ENCODE measurements at places on chromosomes 6 and 20.

- no peak for DNase-seq
Measured at GRCh38 chr6:35080016-35080680, 61.0 kb downstream of the TCP11 start.

DNA sequence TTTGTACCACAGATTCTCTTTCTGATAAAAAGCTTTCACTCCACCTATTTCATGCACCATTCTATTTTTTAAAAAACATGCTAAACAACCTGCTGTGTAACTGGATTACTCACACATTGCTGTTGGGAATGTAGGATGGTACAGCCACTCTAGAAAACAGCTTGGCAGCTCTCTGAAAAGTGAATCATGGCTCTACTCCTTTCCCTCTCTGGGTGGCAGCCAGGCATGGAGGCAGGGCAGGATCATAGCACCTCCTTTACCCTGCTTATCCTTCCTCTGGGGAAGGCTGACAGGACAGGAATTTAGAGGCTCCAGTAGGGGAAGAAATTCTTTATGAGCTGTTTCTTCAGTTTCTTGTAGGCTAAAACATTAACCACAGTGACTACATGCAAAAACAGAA, 6.7 kb upstream of the VNN2 start:
- DNase-seq, result peak; percentile 55

DNA sequence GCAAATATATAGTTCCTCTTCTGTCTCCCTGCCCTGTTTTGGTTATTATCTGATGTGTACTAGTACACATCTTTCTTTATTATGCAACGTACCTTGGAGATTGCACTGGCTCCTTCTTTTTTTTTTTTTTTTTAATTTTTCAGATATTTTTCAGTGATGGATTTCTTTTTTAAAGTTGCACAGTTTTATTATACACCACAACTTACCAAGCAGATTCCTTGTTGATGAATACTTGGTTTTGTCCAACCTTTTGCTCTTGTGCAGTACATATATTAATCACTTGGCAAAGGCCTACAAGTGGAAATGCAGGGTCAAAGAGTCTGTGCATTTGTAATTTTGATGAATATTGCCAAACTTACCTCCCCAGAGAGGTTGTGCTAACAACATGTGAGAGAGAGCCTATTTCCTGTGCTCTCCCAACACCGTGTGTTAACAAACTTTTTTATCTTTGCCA, 50.1 kb upstream of the RNF24 start:
- DNase-seq, result peak; percentile 73

DNA sequence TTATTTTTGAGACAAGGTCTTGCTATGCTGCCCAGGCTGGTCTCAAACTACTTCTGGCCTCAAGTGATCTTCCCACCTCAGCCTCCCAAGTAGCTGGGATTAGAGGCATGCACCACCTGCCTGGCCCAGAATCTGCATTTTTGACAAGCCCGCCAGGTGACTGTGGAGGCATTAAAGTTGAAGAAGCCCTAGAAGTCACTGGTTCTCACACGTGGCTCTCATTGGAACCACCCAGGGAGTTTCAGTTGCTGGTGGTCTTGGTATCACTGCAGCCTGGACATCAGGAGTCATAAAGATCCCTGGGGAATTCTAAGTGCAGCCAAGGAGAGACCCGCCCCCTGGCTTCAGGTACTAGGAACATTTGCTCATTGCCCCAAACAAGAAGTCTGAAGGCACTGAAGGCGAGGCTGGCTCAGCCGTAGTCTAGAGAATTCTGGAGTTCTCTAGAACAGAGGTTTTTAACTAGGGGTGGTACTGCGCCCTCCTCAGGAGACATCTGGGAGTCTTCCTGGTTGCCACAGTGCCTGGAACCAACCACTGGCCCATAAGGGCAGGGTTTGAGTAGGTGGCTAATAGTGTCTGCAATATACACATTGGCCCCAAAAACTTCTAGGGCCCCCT, 182.8 kb downstream of the ZMYND8 start:
- DNase-seq, result no peak

- DNase-seq, result no peak
Measured at GRCh38 chr6:142167486-142167885, 20.4 kb downstream of the VTA1 start.

DNA sequence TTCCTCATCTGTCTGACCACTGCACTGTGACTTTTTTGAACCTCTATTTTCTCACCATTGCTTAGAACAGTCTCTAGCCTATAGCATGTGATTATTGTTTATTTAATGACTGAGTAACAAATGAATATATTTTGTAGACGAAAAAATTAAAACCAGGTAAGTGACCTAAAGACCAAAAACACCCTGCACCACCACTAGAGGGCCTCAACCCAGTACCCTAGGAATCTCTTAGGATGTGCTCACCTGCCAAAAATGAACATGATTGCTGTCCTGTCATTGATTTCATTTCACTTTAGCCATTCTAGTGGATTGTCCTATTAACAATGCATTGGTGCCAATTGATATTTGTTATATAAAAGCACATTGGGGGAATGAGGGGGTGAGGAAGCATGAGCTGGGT, 199.1 kb downstream of the COL9A1 start:
- DNase-seq, result no peak

DNA sequence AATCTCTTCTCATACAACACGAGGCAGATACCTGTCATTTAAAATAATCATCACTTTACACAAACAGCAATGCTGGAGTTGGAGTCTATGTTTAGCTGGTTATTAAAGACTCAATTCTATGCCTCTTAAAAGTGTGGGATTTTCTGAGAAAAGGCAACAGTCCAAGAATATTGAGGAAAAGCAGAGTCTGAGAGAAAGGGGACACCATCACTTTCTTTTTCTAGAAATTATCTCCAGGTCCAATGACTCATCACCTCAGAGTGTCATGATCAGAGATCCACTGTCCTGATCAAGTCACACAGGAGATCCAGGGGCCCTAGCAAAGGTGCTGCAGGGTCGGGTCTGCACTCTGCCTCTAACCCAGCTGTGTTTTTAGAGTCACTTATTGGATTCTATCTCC, 8.0 kb downstream of the CYP24A1 start:
- DNase-seq, result no peak

- DNase-seq, result no peak
Measured at GRCh38 chr6:20458027-20458894, 56.6 kb downstream of the E2F3 start.

- no peak for DNase-seq
Measured at GRCh38 chr20:51378171-51378928, 164.2 kb downstream of the NFATC2 start.

DNA sequence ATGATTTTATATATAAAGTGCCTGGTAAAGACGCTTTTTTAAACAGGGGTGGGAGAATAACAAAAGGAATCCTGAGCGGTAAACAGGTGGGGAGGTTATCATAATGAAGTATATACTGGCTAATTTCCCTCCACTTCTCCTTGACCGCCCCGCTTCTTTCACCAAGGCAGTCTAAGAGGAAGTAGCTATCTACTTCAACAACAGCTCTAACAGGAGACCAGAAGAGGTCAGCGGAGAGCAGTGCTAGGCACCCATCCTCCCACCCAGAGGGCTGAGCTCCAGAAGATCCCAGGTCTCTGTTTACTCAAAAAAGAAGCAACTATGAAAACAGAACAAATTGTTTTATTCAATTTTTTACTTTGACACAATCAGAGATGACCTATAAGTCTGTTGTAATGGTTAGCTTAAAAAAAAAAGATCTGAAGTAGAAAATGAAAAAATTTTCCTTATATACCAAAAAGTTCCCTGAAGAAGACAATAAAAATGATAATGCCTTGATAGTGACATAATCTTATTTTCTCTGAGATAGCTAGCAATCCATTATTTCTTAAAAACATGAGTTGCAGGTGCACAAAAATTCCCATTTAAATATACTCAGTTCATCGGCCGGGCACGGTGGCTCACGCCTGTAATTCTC, 141.1 kb downstream of the PDSS2 start:
- DNase-seq, result peak; percentile 73

DNA sequence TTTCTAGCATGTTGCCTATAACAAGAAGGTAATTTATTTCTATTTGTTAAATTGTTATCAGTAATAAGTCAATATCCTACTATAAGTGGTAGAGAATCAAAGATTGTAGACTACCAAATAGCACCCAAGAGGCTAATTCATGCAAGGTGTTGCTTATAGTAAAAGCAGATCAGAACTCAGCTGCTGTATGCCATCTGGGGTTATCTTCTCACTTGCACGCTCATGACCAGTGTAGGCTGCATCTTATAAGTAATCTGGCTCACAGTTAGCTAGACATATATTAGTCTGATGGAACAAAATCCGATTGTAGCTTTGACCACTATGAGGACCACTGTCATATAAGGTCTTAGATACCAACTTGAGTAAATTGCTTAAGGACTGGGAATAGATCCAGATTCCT, 17.0 kb downstream of the TOP1 start:
- DNase-seq, result no peak

DNA sequence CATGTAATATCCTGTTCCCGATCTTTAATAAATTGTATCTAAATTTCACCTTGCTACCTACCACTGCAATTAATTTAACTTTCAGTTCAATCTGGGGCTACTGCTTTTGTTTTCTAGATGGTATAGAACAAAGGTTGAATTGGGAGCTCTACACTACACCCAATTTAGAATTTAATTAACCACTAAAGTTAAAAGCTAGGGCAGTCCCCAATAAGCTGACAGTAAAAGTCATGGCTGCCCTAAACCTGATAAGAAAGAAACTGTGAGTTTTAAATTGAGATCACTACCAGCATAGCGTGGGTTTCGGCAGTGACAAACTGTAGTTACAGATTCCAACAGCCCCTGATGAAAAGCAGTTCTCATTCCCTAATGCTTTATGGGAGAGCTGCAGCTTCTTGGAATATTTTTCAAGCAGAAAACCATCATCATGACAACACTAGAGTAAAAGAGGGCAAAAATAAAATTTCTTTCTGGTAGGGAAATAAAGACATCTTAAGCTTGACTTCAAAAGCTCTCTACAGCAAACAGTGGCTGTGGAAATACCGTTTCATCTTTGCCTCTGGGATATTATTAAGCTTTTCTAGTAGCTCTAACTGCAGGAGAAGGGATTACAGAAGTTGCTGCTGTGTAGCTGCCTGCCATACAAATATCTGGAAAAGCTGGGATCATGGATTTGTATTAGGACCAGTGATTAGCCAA, 1372.1 kb downstream of the EPHA7 start:
- no peak for DNase-seq
